Stimulated activated CD4-positive, alpha-beta T cell treated with anti-CD3 and anti-CD28 coated beads, Interleukin-2, amount 100 ng/mL, for 48 hours (primary cell): ENCODE measurements at places on chromosomes 6 and 20.

DNA sequence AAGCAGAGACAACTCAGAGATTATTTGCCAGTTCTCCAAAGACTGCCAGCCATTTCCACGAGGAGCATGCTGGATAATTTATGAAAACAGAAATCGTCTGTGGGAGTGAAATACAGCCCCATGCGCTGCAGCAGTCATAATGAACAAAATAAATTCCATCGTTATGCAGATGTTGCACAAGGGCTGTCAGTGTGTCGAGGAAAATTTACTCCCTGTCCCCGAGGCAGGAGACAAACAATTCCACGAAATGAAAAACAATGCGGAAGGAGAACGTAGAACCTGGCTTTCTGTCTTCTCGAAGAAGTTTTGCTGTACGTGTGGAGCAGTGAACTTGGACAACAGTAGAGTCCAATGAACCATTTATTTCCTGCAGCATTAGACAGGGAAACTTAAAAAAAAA is 399.4 kb downstream of the CD83 start:
- no peak for DNase-seq

DNA sequence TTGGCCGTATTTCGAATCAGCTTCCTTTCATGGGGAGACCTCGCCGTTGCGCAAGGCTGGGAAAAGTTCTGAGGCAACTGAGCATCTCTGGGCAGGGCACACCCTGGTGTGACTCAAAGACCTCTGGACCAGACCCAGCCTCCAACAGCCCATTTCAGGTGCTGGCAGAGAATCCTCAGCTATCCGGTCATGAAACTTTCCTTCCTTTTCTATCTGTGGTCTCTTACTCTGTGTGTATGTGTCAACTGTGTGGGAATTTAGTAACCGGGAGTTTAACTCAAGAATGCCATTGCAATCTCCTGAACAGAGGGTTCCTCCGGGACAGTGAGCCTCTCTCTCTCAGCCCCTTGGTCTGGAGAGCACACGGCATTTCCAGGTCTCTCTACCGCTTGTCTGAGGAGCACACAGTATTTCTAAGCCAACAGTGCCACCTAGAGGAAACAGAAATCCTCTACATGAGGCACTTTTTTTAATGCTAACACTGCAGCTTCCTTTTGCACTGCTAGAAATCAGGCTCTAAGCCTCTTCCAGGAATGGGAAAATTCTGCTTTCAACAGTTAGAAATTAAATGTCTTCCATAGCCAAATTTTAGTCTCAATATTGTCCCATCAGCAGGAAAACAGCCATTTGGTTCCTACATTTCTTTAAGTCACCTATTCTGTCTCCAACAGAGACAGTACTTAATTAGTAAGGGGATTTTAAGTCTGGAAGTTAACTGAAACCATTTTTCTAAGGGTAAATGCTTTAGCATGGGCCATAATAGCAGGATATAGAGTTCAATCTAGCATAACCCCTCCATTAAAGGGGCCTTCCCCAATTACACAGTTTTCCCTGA is 32.7 kb downstream of the PLN start:
- DNase-seq = no peak

DNA sequence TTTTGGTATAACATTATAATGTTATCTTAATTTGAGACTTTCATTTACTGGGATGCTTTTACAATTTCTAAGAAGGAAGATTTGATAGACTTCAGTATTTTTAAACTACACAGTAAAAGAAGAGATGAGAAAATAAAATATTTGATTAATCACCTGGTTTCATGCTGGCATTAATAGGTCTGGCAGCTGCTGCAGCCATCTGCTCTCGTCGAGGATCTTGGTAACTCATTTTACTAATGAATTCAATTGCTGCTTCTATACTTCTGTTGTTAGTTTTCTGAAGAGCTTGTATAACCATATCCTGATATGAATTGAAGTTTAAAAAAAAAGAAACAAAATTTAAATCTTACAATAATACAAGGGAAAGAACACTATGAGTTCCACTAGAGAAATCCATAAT is 23.0 kb downstream of the LATS1 start:
- no peak for DNase-seq

DNA sequence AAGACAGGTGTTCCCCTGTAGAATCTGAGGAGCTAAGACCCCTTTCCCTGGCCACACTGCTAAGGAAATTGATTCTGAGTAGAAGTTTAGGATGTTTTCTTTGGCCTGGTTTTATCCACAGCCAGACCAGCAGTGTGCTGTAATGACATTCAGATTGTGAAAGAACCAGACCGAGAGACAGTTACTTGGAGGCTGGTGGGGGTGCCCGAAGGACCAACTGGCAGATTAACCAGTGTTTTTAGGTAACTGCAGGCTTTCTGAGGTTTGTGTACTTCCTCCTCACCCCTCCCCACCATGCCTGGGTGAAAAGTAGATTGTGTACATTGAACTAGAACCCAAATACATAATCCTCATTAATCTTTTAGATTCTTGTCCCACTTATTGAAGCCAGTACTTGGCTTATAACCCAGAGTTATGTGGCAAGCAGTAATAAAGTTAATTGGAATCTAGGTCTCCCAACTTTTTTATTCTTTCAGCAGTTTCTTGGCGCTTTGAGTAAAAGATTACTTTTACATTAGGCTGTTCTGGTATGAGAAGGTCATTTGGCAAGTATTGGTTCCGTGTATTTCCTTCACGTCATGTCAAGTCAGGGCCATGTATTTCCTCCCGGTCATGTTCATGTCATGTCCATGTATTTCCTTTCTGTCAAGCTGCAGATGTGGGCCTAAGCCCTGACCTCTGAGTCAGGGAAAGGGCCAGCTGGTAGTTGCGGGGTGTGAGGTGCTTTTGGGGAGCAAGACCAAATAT is 93.7 kb downstream of the TCP11 start:
- DNase-seq = no peak

DNA sequence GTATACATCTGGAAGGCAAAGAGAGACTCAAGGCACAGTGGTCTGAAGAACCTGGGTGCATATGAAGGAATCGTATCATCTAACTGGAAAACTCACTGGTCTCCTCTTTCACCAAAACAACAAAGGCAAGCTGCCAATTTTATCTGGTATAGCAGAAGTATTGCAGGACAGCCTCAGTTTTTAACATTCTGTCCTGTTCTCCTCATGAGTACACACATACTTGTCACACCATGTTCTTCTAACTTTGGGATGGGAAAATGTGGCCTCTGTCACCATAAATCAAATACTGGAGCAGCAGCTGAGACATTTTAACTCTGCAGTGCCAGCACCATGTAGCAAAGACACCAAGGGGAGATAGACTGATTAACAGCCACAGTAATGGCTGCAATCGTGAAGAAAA is 199.1 kb upstream of the CNR1 start:
- DNase-seq = no peak

DNA sequence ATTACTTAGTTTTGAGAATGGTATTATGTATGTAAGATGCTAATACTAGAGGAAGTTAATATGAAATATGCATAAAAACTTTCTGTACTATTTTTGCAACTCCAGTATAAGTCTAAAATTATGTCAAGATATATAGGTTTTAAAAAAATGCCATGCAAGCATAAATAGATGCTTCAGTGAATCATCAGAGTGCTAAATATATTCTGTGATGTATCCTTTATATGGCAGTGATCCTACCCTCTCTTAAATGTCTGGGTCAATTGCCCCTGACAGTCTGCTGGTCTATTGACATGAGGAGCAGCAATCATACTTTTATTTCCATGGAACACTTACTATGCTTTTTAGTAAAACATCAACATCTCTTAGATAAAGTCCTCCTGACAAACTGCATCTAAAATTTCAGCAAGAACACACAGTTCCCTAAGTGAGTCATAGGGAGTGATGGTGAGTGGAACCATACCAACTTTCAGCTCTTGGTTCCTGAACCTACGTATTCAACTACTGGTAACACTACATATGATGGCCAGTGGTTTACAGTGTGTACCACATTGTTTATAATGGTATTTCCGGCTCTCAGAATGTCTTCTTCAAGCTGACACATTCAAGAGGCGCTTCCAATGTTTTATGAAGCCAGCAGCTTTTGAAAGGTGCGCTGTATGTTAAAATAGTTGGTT is 928.7 kb upstream of the GJE1 start:
- DNase-seq = no peak

GRCh38 chr6:112288475-112288874 is 34.1 kb upstream of the LAMA4 start:
- no peak for DNase-seq
